Activated CD4-positive, alpha-beta memory T cell treated with anti-CD3 and anti-CD28 coated beads for 36 hours (primary cell): ENCODE measurements at places on chromosomes 6 and 20.

- peaks cover 81% of the 10 kb centered on the region for H3K4me1 ChIP-seq
- DNase-seq, result peak; percentile 92
- peak overlapping the region; percentile 100 for H3K27ac ChIP-seq
- H3K27me3 ChIP-seq, result no peaks in the 10 kb centered on the region
- peaks cover 49% of the 10 kb centered on the region for H3K36me3 ChIP-seq
These were observed 26.4 kb upstream of the PTGIS start for GRCh38 chr20:49594143-49594930.

- H3K27ac ChIP-seq, result no peak overlapping the region
- no peak overlapping the region for H3K4me3 ChIP-seq
- DNase-seq, result no peak
- peaks cover 11% of the 10 kb centered on the region for H3K36me3 ChIP-seq
- no peaks in the 10 kb centered on the region for H3K27me3 ChIP-seq
- H3K4me1 ChIP-seq, result peaks cover 32% of the 10 kb centered on the region
These were observed 29.7 kb downstream of the ZMYND8 start for GRCh38 chr20:47326658-47327268.

DNA sequence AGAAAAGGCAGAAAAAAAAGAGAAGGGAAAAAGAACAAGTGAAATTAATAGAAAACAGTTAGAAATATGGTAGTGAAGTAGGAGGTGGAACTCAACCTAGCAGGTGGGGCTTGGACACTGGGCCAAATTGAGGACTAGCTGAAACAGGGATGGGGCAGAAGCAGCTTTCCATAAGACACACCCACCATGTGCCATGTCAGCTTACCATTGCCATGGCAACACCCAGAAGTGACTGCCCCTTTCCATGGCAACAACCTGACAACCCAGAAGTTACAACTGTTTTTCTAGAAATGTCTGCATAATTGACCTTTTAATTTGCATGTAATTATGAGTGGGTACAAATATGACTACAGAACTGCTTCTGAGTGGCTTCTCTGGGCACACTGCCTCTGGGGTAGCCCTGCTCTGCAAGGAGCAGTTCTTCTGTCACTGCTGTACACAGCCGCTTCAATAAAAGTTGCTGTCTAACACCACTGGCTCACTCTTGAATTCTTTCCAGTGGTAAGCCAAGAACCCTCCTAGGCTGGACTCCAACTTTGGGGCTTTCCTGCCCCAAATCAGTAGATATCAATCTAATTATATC, 35.9 kb upstream of the SLC24A3 start:
- no peak for DNase-seq
- no peaks in the 10 kb centered on the region for H3K36me3 ChIP-seq
- no peaks in the 10 kb centered on the region for H3K4me1 ChIP-seq

- H3K36me3 ChIP-seq, result no peaks in the 10 kb centered on the region
- no peaks in the 10 kb centered on the region for H3K27me3 ChIP-seq
- no peak overlapping the region for H3K27ac ChIP-seq
- no peak overlapping the region for H3K4me3 ChIP-seq
- no peak for DNase-seq
These were observed 43.4 kb upstream of the SPTLC3 start for GRCh38 chr20:12965212-12965869.

DNA sequence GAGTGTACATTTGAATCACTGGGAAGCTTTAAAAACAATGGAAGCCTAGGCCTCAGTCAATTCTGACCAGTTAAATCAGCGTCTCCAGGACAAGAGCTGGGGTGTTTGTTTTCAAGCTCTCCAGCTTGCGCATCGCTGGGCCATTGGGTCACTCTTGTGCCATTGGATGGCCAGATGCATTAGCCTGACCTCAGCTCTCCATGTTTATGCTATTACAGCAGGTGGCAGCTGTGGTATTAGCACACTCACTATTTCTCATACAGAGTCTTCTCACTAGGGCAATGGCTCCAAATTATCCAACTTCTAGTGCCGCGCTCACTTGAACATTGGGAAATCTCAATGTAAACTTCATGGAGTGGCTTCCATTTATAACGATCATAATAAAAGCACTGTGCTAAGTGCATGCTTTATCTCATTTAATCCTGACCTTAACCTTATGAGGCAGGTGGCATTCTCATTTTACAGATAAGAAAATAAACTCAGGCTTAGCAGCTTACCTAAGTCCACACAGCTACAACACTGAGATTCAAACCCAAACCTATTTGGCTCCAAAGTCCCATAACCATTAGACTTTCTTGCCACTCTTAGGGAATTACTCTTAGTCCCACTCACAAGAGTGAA, 108.8 kb downstream of the PPP1R14C start:
- peaks cover 26% of the 10 kb centered on the region for H3K27me3 ChIP-seq
- no peak overlapping the region for H3K27ac ChIP-seq
- H3K4me1 ChIP-seq, result peaks cover 35% of the 10 kb centered on the region

GRCh38 chr6:20211941-20212391, 303 bp downstream of the MBOAT1 start:
- peak; percentile 53 for DNase-seq
- H3K4me1 ChIP-seq, result peaks cover 42% of the 10 kb centered on the region
- no peaks in the 10 kb centered on the region for H3K27me3 ChIP-seq
- H3K4me3 ChIP-seq, result peak overlapping the region; percentile 84
- H3K27ac ChIP-seq, result peak overlapping the region; percentile 84

GRCh38 chr20:63425846-63426485, 46.5 kb downstream of the KCNQ2 start:
- no peak overlapping the region for H3K27ac ChIP-seq
- H3K4me3 ChIP-seq, result no peak overlapping the region
- no peaks in the 10 kb centered on the region for H3K4me1 ChIP-seq

- no peak overlapping the region for H3K27ac ChIP-seq
- no peaks in the 10 kb centered on the region for H3K4me1 ChIP-seq
- H3K27me3 ChIP-seq, result peaks cover 3% of the 10 kb centered on the region
- no peak overlapping the region for H3K4me3 ChIP-seq
- no peak for DNase-seq
These were observed 93.0 kb downstream of the TBC1D7 start for GRCh38 chr6:13235339-13235738.

GRCh38 chr6:142357879-142358278, 56.1 kb downstream of the ADGRG6 start:
- no peaks in the 10 kb centered on the region for H3K4me1 ChIP-seq
- H3K27ac ChIP-seq, result no peak overlapping the region
- peaks cover 12% of the 10 kb centered on the region for H3K27me3 ChIP-seq
- H3K4me3 ChIP-seq, result no peak overlapping the region
- DNase-seq, result no peak

- H3K36me3 ChIP-seq, result no peaks in the 10 kb centered on the region
- no peak overlapping the region for H3K4me3 ChIP-seq
- H3K27me3 ChIP-seq, result no peaks in the 10 kb centered on the region
- H3K4me1 ChIP-seq, result no peaks in the 10 kb centered on the region
- H3K27ac ChIP-seq, result no peak overlapping the region
These were observed 618.6 kb upstream of the FLRT3 start for GRCh38 chr20:14956026-14956425.
